ENCODE measurements at places on chromosomes 7 and 10. TPM values are rescaled to one million over a fixed set of nuclear protein-coding genes. Genes with fewer than 3 reads are reported as not detected.

The PDZD7 gene
- 0.55 TPM for total RNA-seq

The CPA1 gene
- total RNA-seq = not detected

The PDE6C gene
- not detected for total RNA-seq

The MYO3A gene
- total RNA-seq = not detected

The MKI67 gene
- 101 TPM for total RNA-seq

The LRRC18 gene
- total RNA-seq = not detected

The LEP gene
- not detected for total RNA-seq

GRCh38 chr10:5551531-5552375 lies 27.0 kb downstream of the CALML3 start:
- H3K27me3 ChIP-seq = no peaks in the 10 kb centered on the region
- H3K27ac ChIP-seq = no peak overlapping the region
- H3K4me3 ChIP-seq = no peak overlapping the region
- H3K4me1 ChIP-seq = peaks cover 48% of the 10 kb centered on the region
- DNase-seq = no peak
- H3K36me3 ChIP-seq = no peaks in the 10 kb centered on the region

DNA sequence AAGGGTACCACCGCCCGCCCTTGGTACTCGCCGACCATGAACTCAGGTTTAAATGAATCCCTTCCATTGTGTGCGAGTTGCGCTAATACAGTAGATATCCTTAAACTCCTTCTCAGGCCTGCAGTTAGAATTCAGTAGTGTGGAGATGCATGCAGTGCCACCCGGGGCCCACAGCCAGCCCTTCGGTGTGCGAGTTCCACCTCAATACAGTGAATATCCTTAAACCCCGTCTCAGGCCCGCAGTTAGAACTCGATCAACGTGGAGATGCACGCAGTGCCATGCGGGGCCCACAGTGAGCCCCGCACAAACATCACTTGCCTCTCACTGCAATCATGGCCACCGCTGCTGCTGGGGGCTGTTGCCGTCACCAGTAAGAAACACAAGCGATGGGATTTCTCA lies 261.9 kb downstream of the MAD1L1 start:
- no peaks in the 10 kb centered on the region for H3K4me1 ChIP-seq
- H3K4me3 ChIP-seq = no peak overlapping the region
- DNase-seq = no peak
- no peaks in the 10 kb centered on the region for H3K36me3 ChIP-seq
- H3K27me3 ChIP-seq = no peaks in the 10 kb centered on the region

DNA sequence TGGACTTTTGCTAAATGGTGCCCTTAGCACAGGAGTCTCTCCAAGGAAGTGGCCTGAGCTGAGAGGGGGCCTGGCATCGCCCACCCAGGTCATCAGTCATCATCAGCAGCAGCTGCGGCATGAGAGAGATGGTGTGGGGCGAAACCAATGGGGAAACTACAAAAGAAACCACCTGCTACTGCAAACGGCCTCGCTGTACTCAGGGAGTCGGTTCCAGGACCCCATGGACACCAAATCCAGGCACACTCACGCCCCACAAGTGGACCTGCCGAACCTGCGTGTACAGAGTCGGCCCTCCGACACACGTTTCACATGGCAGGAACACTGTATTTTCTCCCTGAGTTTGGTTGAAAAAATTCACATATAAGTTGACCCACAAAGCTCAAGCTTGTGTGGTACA lies 37.8 kb downstream of the DIP2C start:
- H3K27ac ChIP-seq = no peak overlapping the region
- peaks cover 3% of the 10 kb centered on the region for H3K4me1 ChIP-seq
- no peak overlapping the region for H3K4me3 ChIP-seq
- no peak for DNase-seq

DNA sequence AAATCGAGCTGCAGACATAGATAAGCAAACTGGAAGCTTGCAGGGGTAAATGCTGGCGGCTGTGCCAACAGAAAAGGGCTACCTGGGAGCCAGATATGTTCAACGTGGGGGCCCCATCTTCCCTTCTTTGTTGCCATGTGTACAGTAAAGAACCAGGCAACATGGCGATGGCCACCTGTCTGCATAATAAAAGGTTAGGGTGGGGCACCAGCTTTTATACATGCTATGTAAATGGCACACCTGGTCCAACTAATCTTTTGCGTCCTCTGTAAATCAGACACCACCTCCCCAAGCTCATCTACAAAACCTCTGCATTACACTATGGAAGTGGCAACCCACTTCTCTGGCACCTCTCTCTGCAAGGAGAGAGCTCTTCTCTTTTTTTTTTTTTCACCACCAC lies 13.9 kb downstream of the BUD31 start:
- peaks cover 10% of the 10 kb centered on the region for H3K36me3 ChIP-seq
- H3K27ac ChIP-seq = no peak overlapping the region
- H3K4me1 ChIP-seq = no peaks in the 10 kb centered on the region
- no peak overlapping the region for H3K4me3 ChIP-seq
- H3K27me3 ChIP-seq = no peaks in the 10 kb centered on the region

GRCh38 chr7:11252011-11252607 lies 278.4 kb downstream of the PHF14 start:
- no peak overlapping the region for H3K4me3 ChIP-seq
- H3K36me3 ChIP-seq = no peaks in the 10 kb centered on the region
- DNase-seq = no peak
- no peak overlapping the region for H3K27ac ChIP-seq
- no peaks in the 10 kb centered on the region for H3K27me3 ChIP-seq

DNA sequence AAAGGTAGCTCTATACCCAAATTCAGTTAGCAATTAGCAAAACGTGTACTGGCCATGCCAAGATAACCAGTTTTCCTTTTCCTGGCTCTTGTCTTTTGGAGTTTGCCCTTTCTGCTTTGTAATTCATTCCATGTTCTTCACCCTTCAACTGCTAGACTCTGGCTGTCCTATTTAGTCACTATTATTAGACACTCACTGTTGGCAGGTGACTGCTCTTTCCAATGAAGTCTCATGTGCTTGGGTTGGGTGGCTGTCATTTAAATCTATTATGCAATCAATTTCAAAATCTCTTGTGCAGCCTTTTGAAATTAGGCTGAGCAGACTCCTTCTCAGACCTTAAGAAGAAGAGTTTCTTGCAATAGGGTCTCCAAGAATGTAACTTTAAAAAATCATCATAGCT lies 266.5 kb downstream of the GPR158 start:
- DNase-seq = no peak
- peaks cover 5% of the 10 kb centered on the region for H3K27me3 ChIP-seq
- H3K4me1 ChIP-seq = no peaks in the 10 kb centered on the region
- H3K4me3 ChIP-seq = no peak overlapping the region
- no peaks in the 10 kb centered on the region for H3K36me3 ChIP-seq

DNA sequence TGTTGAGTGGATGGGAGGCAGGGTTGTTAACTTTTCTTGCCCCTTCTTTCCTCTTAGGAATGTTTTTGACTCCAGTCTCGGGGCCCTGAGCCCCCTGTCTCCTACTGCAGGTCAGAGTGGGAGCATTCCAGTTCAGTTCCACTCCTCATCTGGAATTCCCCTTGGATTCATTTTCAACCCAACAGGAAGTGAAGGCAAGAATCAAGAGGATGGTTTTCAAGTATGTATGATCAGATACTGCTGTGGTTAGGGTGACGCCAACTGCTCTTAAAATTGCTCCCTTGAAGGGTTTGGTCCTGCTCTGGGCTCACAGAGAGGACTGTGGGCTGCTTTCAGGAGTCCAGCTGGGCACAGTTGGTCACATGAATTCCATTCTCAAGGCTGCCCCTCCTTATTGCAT lies 22.0 kb downstream of the VWA2 start:
- no peak for DNase-seq
- H3K27me3 ChIP-seq = no peaks in the 10 kb centered on the region
- H3K4me1 ChIP-seq = no peaks in the 10 kb centered on the region
- no peaks in the 10 kb centered on the region for H3K36me3 ChIP-seq
- H3K4me3 ChIP-seq = no peak overlapping the region
- no peak overlapping the region for H3K27ac ChIP-seq

DNA sequence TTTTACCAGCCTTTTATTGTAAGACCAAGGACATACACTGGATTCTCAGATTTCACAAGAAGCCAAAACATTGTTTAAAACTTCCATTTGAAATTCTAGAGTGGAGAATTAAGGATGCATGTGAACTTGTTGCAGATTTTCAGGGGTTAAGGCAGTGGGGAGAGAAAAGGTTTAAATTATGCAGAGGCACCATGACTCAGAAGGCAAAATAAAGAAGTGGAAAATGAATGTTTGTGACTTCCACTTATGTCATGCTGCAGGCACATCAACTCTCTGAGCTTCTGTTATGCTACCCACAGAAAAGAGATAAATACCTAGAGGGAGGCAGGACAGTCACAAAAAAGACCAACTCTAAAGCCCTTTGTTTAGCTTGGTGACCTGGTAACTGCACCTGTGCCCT lies 84.4 kb upstream of the BET1 start:
- H3K4me1 ChIP-seq = peaks cover 6% of the 10 kb centered on the region
- peak; percentile 26 for DNase-seq
- peaks cover 8% of the 10 kb centered on the region for H3K27me3 ChIP-seq
- H3K36me3 ChIP-seq = no peaks in the 10 kb centered on the region
- H3K27ac ChIP-seq = no peak overlapping the region

GRCh38 chr7:24907311-24907886 lies 72.6 kb downstream of the OSBPL3 start:
- H3K27me3 ChIP-seq = no peaks in the 10 kb centered on the region
- peak; percentile 89 for DNase-seq
- peaks cover 61% of the 10 kb centered on the region for H3K4me1 ChIP-seq
- H3K36me3 ChIP-seq = no peaks in the 10 kb centered on the region
- no peak overlapping the region for H3K4me3 ChIP-seq

DNA sequence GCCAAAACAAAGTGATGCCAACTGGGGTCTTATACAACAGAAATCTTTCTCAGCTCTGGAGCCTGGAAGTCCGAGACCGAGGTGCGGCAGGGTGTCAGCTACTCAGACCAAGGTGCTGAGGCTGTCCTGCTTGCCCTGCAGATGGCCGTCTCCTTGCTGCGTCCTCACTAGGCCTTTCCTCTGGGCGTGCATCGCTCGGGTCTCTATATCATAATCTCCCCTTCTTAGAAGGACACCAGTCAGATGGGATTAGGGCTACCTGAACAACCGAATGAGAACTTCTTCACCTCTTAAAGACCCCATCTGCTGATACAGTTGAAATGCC lies 244.7 kb downstream of the EBF3 start:
- H3K27me3 ChIP-seq = no peaks in the 10 kb centered on the region
- H3K36me3 ChIP-seq = no peaks in the 10 kb centered on the region
- H3K27ac ChIP-seq = no peak overlapping the region
- no peaks in the 10 kb centered on the region for H3K4me1 ChIP-seq

- no peak overlapping the region for H3K27ac ChIP-seq
- peak; percentile 27 for DNase-seq
- H3K4me3 ChIP-seq = no peak overlapping the region
- H3K4me1 ChIP-seq = no peaks in the 10 kb centered on the region
Observed at GRCh38 chr7:104627516-104627915, 299.1 kb downstream of the LHFPL3 start.

- H3K27ac ChIP-seq = peak overlapping the region; percentile 100
- no peaks in the 10 kb centered on the region for H3K27me3 ChIP-seq
- peak; percentile 72 for DNase-seq
Observed at GRCh38 chr7:130910949-130911944, 177.2 kb upstream of the KLF14 start.

GRCh38 chr10:91677911-91678310 lies 45.0 kb upstream of the PPP1R3C start:
- no peak overlapping the region for H3K4me3 ChIP-seq
- H3K27ac ChIP-seq = no peak overlapping the region
- no peaks in the 10 kb centered on the region for H3K4me1 ChIP-seq
- H3K36me3 ChIP-seq = no peaks in the 10 kb centered on the region

GRCh38 chr7:110420788-110421187 lies 670.1 kb upstream of the LRRN3 start:
- H3K27me3 ChIP-seq = no peaks in the 10 kb centered on the region
- H3K4me3 ChIP-seq = no peak overlapping the region
- H3K27ac ChIP-seq = no peak overlapping the region
- H3K4me1 ChIP-seq = no peaks in the 10 kb centered on the region
- H3K36me3 ChIP-seq = no peaks in the 10 kb centered on the region
- no peak for DNase-seq

GRCh38 chr7:7099584-7100014 lies 82.7 kb upstream of the C1GALT1 start:
- no peaks in the 10 kb centered on the region for H3K27me3 ChIP-seq
- no peaks in the 10 kb centered on the region for H3K36me3 ChIP-seq
- peak overlapping the region; percentile 33 for H3K27ac ChIP-seq

- H3K4me3 ChIP-seq = no peak overlapping the region
- no peaks in the 10 kb centered on the region for H3K27me3 ChIP-seq
- no peak overlapping the region for H3K27ac ChIP-seq
- no peaks in the 10 kb centered on the region for H3K4me1 ChIP-seq
- no peak for DNase-seq
- H3K36me3 ChIP-seq = no peaks in the 10 kb centered on the region
Observed at GRCh38 chr10:635088-635861, 54.2 kb downstream of the DIP2C start.

DNA sequence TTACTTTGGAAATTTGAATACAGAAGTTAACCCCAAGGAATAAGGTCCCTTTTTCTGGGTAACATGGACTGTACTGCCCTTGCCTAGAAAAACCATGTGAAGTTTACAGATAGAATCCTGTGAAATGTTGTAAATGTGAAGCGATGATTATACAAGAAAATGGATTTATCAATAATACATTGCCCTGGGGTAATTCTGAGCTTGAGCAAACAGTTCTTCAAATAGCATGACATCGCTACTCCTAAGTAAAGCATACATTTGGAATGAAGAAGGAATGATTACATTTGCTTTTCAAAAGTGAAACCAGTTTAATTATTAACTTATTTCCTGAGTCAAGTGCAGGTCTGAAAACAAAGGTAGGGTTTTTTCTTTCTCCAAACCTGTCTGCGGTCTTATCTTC lies 43.3 kb upstream of the FZD8 start:
- H3K36me3 ChIP-seq = no peaks in the 10 kb centered on the region
- no peak overlapping the region for H3K4me3 ChIP-seq

GRCh38 chr10:52747694-52748093 lies 24.9 kb downstream of the MBL2 start:
- no peak overlapping the region for H3K27ac ChIP-seq
- H3K36me3 ChIP-seq = no peaks in the 10 kb centered on the region
- no peaks in the 10 kb centered on the region for H3K4me1 ChIP-seq
- H3K27me3 ChIP-seq = no peaks in the 10 kb centered on the region

DNA sequence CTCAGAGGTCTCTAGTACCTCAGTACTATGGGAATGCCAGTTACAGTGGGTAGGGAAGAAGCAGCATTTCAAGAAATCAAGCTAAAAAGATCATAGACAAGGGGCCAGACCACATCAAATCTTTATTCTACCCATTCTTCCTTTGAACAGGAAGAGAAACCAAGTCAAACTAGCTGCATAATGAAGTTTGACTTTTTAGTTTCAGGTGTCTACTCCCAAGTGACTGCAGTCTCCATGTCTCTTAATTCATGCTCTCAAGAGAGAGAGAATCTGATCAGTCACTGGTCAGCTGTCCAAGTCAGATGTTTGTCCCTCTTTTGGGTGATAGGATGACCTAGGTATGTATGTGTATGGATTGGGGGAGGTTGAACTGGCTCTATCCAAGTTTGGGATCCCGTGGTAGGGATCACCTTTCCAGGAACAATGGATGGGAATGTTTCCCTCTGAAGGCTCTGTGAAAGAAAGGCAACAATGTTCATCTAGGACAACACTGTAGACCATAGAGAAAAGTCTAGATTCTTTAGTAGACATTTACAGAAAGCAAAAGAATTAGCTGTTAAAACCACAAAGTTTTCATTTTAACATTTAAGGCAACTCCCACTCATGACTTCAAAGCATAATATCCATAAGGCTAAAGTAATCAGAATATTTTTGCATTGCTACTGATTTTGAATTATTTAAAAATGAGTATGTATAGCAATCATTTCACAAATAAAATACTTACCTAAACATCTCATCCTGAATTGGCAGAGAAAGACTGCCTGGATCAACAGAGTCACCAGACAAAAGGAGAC lies 30.1 kb upstream of the PRTFDC1 start:
- no peak overlapping the region for H3K27ac ChIP-seq
- H3K4me1 ChIP-seq = no peaks in the 10 kb centered on the region
- DNase-seq = no peak

All from endothelial cell of umbilical vein (primary cell).